ENCODE measurements at places on chromosomes 2 and 18.
A peak's percentile ranks its signal among the peaks of the same experiment; 100 is the strongest.

- DNase-seq = no peak
Measured at GRCh38 chr2:195984923-195985726, 83.5 kb downstream of the DNAH7 start.

DNA sequence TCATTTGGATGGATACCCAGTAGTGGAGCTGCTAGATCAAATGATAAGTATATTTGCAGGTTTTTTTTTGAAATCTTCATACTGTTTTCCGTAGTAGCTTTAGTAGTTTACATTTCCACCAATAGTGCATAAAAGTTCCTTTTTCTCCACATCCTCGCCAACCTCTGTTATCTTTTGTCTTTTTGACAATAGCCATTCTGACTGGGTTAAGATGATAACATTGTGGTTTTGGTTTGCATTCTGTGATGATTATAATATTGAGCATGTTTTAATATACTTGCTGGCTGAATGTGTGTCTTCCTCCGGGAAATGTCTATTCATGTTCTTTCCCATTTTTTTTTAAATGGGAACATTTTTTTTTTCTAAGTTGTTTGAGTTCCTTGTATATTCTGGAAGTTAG is 260.0 kb downstream of the GULP1 start:
- peak; percentile 77 for DNase-seq

- no peak for DNase-seq
Measured at GRCh38 chr2:46824611-46825010, 91.0 kb downstream of the MCFD2 start.

DNA sequence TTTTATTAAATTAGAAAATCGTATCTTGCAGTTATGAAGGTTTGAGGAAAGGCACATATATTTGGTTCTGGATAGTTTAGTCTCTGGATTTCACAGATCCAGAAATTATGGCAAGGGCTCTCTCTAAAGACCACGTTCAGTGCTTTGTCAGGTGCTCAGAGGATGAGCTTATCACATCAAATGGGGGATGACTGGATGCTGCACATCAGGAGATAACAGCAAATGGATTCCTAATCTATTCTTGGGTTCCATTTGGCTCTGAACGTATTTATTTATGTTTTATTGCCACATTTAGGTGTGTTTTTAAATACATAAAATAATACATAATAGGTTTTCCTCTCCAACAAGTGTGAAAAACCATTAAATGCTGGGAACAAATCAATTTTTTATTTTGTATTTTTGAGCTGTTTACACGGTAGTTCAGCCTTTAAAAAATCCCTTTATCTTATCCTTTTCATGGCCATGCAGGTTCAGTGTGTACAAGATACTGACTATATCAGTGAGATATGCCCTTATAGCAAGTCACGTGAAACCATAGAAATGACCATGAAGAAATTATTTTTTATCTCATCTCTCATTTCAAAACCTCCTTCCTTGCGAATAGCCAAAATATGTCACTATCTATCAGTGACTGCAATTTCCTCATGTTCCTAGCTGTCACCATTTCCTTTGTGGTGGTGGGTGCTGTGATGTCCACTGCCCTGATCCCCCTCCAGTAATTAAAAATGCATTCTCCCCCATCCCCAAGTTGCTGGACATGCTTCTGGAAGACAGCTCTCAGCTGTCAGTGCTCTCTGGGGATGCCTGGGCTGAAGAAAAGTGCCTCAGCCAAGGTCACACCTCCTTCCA is 25.9 kb upstream of the CXCR4 start:
- DNase-seq = no peak

GRCh38 chr2:134273256-134273983 is 19.5 kb downstream of the MGAT5 start:
- no peak for DNase-seq

- DNase-seq = no peak
Measured at GRCh38 chr2:109325570-109325969, 196.6 kb downstream of the SH3RF3 start.
